ENCODE measurements at places on chromosomes 3 and 15.

- no peak for DNase-seq
Observed at GRCh38 chr3:37982331-37982730, 8.3 kb upstream of the VILL start.

DNA sequence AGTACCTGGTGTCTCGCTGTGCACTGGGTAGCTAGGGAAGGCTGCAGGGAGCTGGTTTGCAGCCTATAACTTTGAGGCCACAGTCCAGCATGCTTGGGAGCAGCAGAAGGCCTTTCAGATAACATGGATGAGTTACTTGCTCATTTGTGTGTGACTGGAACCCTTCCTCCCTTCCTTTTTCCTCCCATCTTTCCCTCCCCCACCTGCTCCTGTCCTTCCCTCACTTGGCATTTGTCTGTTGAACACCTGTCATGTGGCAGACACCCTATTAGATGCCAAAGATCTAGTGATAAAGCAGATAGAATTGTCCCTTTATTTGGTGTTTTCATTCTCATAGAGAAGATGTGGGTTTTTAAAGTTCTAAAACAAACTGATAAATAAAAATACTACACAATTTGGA, 71.6 kb downstream of the LRTM1 start:
- no peak for DNase-seq

GRCh38 chr3:187740421-187741399, 4.6 kb downstream of the BCL6 start:
- peak; percentile 71 for DNase-seq

DNA sequence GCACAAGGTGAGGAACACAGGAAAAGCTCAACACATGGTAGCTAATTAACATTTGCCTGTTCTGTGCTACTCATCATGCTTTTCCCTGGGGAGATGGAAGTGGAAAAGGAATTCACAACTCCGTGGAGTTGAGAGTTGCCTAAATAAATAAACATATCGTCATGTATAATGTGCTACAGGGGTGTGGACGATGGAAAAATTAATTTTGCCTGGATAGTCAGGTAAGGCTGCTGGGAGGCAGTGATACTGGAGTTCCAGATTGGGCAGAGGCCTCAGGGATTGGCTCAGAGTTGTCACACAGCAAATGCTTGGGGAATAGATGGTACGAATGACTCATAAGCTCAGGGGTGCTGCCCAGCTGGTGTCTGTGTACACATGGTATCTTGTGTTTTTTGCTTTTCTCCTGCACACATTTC, 3.1 kb upstream of the ABHD6 start:
- DNase-seq = no peak

DNA sequence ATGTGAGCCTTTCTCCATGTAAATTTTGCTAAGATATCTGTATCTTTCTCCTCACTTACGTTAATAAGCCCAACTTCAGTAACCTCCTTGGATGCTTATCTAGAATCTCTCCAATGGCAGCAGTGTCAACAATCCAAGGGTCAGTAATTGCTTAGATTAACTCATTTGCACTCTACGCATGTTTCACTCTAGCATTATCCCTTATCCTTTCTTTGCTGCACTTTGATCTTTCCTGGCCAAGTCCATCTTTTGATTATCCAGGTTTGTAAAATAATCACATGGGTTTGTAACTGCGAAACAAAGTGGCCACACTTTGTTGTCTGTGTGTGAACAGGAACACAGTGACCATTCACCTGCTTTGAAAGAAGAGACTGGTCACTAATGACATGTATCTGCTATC, 577.6 kb downstream of the RSL24D1 start:
- DNase-seq = no peak

GRCh38 chr3:167750272-167750971, 14.9 kb downstream of the SERPINI1 start:
- peak; percentile 40 for DNase-seq

- DNase-seq = no peak
Observed at GRCh38 chr15:74008901-74009300, 14.4 kb downstream of the PML start.

DNA sequence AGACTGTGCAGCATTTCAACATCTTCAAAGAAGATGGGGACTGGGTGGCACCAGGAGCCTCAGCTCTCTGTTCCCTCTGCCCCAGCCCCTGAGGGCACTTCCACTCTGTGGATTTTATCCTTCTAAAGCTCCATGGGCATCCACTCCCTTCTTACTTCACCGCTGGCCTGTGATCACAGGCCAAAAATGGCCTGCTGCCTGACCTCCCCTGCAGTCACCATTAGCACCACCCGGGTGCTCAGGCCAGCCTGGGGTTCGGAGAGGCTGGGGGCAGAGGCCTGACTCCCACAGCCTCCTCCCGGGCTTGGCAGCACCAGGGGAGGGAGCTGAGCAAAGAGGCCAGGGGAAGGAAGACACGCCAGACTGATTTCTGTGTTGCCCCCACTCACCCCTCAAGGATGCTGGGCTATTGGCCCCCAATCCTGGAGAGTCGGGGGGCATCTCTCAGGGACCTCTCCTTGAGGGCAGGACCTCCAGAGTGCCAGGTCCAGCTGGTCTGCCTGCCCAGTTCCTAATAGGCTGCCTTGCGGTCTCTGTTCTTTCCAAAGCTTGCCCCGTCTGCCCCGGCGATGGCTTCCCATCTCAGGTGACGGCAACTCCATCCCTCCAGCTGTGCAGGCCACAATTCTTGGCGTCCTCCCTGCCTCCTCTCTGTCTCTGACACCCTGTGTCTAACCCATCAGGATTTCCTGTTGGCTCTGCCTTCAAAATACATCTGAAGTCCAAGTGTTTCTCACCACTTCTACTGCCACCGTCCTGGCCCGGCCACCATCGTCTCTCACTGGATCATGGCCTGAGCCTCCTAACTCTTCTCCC, 67.1 kb downstream of the EXOG start:
- DNase-seq = no peak

All from CD4-positive, alpha-beta T cell treated with Interleukin-12 subunit alpha and Interleukin-12 subunit beta, for 1 hour (primary cell).